CD4-positive, alpha-beta T cell treated with Interleukin-6 at 100 ng/mL for 8 hours (primary cell): ENCODE measurements at places on chromosomes 3 and 15.

DNA sequence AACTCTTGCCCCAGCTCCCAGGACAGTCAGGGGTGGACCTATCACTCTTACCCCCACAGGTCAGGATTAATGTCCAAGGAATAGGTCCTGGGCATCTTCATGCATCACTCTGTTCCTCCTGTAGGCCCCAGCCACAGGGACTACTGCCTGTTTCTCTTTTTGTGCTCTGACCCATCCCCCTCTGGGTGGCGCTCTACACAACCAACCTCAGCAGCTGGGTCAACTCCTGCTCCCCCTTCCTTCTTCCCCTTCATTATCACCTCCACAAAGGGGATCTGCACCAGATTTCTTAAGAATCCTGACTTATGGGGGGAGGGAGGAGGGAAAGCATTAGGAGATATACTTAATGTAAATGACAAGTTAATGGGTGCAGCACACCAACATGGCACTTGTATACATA is 12.2 kb upstream of the TRANK1 start:
- DNase-seq, result no peak

DNA sequence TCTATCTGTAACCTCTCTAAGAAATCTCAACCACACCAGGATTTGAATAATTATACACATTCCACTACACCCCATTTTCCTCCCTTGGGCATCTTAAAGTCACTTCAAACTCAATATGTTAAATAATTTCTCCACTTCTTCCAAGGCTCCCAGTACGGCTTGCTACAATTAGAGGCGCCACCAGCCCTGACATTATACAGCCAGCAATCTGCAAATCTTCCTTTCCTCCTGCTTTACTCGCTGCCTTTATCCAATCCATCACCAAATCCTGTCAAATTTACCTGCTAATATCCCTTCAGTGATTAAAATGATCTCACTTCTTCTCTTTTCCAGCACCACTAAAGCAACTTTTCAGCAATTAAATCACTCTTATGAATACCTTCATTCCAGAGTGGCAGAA is 13.9 kb downstream of the WWTR1 start:
- DNase-seq, result no peak

DNA sequence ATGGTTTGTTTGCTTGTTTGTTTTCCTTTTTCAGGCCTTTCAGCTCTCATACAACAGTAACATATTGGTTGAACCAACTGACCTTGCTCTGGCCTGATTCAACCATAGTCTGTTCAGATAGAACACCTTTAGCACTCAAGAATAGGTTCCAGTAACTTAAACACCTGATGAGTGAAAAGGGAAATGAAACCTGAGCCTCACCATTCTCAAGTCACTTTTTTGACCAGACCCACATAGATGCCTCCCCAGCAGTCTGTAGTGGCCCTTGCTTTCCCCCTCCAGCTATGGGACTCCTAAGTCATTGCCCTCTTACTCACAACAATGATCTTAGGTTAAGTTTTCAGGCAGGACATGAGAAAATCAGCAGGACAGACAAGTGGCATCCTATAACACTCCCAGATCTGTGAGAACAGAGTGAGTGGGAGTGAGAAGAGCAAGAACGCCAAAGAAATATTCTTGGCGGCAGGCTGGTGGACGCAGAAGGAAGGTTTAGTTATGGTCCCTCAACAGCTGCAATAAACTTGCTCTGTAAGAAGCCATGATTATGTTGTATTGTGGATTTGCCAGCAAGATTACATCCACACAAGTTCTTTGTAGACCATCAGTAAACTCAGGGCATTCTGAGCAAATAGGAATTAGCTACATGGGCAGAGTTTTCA is 367.5 kb downstream of the MECOM start:
- DNase-seq, result no peak

- no peak for DNase-seq
These were observed 128.3 kb upstream of the ZNF385D start for GRCh38 chr3:21879184-21879886.

GRCh38 chr3:194130807-194131589 is 5.0 kb upstream of the HES1 start:
- DNase-seq, result no peak

GRCh38 chr3:172653004-172653572 is 57.8 kb downstream of the NCEH1 start:
- no peak for DNase-seq

- DNase-seq, result no peak
These were observed 10.8 kb upstream of the SLC6A20 start for GRCh38 chr3:45807133-45807532.

DNA sequence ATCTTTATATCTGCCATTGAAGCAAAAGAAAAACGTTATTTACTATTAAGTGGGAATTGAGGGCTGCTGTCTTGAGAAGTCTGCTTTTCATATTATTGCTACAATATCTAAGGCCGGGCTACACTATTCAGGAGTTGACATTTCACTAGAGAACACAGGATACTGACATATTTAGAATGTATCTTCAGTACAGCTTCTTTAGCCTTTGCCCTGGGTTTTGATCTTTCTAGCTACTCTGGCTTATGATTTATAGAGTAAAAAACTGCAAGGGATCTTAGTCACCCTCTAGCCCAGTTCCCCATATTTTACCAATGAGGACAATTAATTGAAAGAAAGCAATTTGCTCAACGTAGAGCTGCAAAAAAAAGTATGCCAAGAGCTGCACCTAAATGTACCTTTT is 307.4 kb upstream of the DPPA4 start:
- no peak for DNase-seq

DNA sequence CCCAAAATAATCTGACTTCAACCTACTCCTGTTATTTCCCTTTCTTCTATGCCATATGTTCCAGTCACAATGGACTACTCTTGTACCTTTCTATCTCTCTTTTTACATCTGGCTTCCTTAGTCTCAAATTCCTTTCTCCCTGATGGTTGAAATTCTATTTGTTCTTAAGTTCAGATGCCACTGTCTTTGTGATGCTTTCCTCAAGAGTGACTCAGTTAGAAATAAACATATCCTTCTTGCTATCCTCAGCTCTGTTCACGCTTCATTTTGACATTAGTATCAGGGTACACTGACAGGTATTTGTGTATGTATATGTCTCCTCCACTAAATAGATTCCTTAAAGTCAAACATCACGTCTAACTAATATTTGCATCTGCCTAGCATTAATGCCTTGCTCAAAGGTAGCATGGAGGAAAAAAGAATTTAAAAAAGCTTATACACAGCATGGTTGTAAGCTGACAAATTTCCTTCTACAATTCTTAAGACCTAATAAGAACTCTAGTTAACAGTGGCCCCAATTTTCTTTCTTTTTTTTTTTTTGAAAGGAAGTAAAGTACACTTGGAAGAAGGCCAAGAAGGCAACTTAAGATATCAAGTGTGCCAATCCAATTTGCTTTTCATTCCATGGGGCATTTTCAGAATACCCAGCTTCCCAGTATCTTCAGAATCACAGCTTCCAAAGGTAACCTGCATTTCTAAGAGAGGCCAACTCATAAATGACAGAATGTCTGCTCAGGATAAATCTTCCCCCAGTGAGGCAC is 58.0 kb downstream of the CHAC1 start:
- no peak for DNase-seq

GRCh38 chr15:100769975-100770340 is 109.7 kb upstream of the ALDH1A3 start:
- no peak for DNase-seq

GRCh38 chr15:52505151-52505550 is 23.5 kb downstream of the MYO5A start:
- DNase-seq, result no peak

- DNase-seq, result no peak
These were observed 5.6 kb upstream of the MAGEF1 start for GRCh38 chr3:184717399-184717983.

DNA sequence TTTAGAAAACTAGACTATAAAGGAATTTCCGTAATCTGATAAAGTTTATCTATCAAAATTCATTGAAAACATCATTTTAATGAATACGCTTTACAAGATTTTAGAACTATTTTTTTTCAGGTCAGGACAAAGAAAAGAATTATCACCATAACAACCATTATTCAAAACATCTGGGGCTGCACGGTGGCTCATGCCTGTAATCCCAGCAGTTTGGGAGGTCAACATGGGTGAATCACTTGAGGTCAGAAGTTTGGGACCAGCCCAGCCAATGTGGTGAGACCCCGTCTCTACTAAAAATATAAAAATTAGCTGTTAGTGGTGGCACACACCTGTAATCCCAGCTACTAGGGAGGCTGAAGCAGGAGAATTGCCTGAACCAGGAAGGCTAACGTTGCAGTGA is 260.4 kb downstream of the WNT5A start:
- DNase-seq, result no peak

DNA sequence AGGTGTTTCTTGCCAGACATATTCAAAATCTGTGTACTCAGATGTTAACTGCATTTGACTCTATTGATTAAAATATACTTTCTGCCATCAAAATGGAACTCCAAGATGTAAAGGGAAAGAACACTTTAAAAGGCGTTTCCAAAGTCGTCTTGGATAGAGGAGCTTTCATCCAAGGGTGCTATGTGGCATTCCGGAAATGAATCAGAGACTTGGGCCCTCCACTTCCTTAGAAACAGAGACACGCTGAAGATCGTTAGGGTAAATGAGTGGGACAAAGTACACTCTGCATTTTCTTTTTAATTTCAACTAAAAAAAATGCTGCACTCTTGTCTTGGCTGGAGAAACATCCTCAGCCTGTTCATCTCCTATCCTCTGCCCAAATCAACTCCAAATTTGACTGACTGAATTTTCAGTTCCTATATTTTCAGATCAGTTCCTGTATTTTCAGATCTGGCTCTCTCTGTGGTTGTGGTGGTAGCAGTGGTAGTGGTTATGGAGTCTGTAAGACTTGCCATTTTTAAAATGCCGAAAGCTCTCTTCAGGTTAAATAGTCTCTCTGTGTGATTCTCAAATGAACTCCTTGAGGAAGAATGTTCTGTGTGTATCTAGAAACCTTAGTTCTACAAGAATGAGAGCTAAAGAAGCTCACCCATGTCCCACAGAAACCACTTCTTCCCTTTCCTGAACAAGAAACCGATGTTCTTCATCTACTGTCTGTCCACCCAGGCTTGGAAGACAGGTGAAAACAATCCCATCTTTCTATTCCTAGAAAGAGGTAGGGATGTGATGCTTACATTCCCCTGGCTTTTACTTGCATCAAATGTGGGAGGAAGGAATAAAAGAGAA is 156.8 kb upstream of the ICE2 start:
- DNase-seq, result no peak

DNA sequence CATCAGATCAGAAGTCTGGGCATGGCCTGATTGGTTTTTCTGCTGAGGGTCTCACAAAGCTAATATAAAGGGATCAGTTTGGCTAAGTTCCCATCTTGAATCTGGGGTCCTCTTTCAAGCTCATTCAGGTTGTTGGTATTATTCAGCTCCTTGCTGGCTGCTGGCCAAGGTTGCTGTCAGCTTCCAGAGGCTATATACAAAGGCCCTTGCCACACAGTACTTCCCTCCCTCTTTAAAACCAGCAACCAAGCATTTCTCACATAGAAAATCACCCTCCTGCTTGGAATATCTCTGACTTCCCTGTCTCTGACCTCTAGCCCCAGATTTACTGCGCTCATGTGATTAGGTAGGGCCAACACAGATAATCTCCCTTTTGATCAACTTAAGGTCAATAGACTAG is 442.9 kb downstream of the ERC2 start:
- no peak for DNase-seq

DNA sequence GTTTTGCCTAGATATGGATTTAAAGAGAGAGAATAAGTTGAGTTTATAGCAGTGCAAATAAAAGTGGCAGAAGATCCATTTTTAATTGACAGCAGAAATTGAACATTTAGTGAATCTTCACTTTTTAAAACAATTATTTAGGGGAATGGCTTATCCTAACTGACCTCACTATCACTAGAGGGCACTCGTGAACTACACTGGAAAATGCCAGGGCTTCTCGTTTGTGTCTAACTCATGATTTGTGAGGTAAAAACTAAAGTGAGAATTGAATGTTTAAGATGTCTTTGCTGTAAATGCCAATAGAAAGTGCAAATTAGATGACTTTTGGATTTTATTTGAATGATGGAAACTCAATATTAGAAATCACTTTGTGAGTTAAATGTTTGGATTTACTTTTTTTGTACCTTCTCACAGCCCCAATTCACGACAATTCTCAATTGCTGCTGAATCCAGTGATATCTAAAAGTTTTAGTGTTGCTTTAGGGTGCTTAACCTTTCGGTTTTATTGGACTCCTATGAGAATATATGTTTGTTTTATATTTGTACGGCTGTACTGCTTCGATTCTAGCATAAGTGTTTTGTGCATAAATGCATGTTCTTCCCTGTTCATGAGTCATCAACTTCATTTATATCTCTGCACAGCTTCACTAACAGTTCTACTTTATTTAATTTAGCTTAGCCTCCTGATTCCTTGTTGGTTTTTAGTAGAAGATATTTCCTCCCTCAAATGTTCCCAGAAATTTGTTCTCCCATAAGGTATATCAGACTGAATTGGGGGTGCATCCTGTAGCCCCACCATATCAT is 462.1 kb downstream of the MFSD1 start:
- DNase-seq, result no peak

GRCh38 chr3:178868681-178869080 is 202.9 kb downstream of the ZMAT3 start:
- no peak for DNase-seq

DNA sequence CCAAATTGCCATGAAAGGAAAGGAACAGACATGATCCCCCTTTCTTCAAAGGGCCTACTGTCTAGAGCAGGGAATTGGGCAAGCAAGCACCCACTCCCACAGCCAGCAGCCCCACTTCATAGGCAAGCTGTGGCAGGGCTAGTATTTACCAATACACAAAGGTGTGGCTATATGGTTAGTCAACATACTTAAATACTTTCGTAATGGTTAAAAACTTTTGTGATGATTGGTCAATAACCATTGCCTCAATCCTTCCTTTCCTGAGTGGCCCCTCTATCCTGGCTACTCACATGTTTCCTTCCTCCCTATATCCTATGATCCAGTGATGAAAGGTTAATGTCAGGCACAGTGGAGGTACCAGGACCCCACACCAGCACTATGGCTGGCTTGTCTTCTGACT is 30.1 kb upstream of the ARL8B start:
- DNase-seq, result no peak

DNA sequence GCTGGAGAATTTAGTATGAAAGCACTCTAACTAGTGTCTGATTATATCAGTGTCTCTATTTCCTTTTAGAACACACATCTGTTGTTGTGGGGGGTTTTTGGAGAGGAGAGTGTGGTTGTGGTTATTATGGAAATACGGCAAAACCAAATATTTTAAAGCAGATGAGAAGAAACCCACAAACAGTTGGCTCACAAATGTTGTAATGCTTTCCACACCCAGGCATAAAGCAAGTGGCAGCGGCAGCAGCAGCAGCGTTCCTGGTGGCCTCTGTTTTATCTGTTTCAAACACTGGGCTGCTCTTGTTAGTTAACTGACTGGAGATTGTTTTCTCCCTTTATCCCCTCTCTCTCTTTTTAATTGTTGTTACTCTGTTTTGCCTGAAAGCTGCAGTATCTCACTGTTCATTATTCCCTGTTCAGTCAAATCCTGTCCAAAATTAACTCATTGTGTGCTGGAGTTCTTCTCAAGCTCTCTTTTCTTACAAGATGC is 1045.5 kb upstream of the NR2F2 start:
- DNase-seq, result no peak

GRCh38 chr3:299590-300301 is 103.2 kb downstream of the CHL1 start:
- no peak for DNase-seq
